ENCODE measurements at places on chromosomes 12 and 14.

DNA sequence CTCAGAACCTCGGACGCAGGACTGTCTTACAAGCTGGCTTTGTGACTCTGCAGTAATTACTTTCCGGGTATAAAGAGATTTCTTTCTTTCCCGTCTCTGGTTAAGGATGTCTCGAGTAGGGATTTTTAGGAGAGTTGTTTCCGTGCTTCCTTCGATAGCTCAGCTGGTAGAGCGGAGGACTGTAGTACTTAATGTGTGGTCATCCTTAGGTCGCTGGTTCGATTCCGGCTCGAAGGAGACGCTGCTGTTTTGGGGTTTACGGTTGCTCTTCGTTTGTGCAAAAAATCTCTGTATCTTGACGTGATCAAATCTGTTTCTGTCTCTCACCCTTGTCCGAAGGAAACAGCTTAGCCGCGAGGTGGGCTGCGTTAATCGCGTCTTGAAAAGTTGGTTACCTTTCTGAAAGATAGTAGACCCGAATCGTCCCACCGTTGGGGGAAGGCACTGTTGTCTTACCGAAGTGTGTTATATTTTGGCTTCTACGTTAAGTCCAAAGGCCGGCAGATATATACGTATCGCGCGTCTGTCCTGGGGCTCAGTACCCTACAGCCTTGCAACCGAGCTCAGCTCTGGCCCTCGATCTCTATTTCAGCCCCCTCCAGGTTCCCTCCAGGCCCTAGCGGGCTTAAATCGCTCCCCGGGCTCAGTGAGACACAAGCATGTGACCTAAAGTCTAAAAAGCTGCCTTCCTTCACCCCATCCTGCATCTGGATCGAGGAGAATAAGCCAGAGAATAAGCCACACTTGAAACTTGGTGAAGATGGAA is 1.1 kb upstream of the RNASE4 start:
- peak; percentile 88 for DNase-seq

DNA sequence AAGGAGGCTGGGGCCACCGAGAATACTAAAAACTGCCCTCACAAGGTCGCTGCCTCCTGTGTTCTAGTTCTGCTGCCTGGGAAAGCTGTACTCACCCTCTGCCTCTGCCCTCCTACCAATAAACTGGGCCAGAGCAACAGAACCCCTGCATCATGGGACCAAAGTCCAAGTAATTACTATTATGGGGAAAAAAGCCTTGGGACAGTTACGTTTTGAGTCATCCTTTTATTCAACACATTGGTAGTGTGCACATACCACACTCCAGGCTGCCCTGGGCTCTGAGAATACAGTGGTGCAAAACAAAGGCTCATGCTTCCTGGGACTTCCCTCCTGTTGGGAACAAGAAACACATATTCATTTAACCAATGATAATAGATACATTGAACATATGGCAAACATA is 49.0 kb downstream of the CACNA1C start:
- no peak for DNase-seq

GRCh38 chr12:109772622-109773321 is 59.1 kb downstream of the FAM222A start:
- DNase-seq, result no peak

- DNase-seq, result no peak
Observed at GRCh38 chr12:57965766-57966165, 24.4 kb downstream of the ATP23 start.

- no peak for DNase-seq
Observed at GRCh38 chr12:39553476-39553875, 66.1 kb downstream of the ABCD2 start.

- no peak for DNase-seq
Observed at GRCh38 chr14:55671641-55672040, 91.6 kb downstream of the KTN1 start.

DNA sequence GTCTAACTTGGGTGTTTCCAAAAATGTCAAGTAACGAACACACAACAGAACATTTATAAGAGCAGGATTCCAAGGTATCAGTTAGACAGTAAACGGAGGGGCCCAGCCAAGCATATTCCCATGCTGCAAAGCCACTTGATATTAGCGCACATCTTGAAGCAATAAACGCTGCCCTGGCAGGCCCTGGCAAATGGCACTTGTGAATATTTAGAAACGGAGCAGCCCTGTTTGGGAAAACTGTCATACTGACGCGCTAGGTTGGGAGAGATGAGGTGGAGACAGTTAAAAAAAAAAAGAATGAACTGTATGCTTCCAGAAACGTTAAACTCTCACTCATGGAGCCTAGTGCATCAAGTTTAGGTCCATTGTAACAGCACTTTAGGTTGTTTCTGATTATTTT is 9.3 kb downstream of the DGLUCY start:
- no peak for DNase-seq

DNA sequence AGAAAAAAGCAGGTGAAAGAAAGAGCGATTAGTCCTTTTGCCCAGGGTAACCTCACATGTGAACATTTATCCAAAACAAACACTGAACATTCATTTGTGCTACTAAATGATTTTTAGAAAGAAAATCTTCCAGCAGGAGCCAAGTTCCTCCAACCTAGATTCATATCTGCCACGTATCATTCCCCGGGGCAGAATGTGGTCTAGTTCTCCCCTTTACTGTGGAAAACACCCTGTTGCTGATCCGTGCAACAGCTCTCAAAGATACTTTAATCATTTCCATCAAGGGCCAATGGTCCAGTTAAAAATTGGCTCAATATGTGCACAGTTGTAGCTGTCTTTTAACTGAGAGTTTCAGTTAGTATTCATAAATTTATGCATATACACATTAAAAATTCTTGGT is 479.1 kb downstream of the ATP23 start:
- no peak for DNase-seq

GRCh38 chr14:95274279-95274678 is 45.4 kb downstream of the CLMN start:
- no peak for DNase-seq

DNA sequence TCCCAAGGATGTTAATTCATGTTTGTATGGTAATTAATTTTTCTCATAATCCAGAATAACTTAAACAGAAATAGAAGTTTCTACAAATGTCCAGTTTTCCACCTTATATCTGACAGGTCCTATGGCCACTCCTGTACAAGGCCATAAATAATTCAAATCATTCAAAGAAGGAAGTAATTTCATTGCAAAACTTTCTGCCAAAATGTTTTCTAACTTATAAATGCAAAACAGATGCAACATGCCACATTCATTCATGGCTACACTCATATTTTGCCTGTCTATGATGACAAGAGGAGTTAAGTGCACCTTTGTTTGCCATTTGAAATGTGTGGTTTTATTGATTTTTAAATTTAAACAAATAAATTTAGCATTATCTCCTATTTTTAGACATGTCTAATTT is 34.4 kb downstream of the ITPR2 start:
- no peak for DNase-seq

DNA sequence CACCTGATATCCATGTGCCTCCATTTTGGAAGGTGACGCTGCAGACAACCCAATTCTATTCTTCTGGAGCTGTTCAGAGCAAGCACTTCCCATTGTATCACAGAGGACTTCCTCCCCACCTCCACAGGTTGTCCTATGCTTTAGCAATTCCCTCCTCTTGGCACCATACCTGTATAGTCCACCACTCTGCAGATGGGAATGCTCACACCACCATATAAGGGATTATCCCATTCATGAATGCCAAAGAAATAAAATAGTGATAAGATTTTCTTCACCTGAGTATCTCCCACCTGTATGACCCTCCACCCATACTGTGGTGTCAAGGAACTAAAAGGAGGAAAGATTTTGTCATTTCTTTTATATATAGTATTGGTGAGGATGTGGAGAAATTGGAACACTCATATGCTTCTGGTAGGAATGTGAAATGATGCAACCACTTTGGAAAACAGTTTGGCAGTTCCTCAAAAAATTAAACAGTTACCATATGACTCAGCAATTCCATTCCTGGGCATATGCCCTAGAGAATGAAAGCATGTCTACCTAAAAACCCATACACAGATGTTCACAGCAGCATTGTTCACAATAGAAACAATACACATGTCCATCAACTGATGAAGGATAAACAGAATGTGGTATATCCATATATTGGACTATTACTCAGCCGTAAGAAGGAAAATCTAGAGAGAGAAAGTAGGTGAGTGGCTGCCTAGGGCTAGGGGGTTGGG is 75.2 kb downstream of the FIGNL2 start:
- DNase-seq, result peak; percentile 1

- no peak for DNase-seq
Observed at GRCh38 chr12:102462386-102462785, 18.0 kb downstream of the IGF1 start.

DNA sequence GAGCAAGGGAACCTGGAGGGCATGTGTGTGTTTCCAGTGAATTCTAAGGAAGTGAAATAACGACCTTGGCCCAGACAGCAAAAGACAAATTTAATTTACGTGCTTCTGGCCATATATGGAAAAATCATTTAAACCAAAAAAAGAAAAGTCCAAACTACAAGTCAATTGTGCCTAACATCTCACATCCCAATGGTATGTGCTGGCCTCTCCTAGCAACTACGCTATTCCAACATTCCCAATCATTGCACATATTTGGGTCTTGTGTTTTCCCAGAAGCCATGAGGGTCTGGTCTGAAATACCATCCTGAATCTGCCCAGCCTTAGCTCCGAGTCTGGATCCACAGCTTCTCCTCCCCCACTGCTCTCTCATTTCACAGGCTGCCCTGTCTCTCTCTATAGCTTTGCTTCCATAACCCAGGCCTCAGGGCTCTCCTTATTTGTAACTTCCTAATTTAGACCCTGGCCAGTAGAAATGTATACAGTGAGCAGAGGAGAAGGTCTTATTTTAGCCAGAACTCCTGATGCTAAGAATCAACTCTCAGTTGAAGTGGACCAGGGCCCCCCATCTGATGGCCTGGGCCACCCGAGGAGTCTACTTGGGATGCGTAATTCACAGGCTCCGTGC is 224.6 kb downstream of the ANO2 start:
- DNase-seq, result no peak

DNA sequence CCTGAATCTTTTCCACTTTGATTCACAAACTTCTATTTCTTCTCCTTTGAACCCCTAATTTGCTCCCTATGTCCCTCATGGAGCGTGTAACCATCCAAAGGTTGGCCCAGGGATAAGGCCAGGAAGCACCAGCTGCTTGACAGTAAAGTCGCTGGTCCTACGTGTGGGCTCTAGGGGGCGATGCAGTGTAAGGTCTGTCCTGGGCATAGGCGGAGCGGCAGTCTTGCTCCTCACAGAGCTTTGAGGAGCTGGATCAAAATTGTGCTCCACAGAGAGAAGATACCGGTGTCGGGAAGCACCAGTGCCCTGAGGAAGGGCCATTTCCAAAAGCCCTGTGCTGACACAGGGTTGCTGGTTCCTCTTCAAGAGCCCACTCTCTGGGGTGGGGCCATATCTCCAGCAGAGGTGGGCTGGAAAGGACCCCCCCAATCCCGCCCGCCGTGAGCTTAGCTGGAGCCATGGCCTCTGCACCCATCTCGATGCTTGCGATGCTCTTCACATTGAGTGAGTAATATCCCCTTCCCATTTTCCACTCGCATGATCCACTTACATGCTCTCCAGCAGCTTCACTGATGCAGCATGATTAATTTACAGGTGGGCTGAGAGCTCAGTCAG is 49.9 kb upstream of the OR4E1 start:
- DNase-seq, result no peak

DNA sequence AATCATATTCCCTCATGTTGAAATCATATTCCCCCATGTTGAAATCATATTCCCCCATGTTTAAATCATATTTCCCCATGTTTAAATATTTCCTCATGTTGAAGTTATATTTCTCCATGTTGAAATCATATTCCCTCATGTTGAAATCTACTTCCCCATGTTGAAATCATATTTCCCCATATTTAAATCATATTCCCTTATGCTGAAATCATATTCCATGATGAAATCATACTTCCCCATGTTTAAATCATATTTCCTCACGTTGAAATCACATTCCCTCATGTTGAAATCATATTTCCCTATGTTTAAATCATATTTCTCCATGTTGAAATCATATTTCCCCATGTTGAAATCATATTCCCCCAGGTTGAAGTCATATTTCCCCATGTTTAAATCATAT is 34.6 kb upstream of the ADGRD1 start:
- no peak for DNase-seq
